ENCODE measurements at places on chromosomes 7 and 10. TPM values are rescaled to one million over a fixed set of nuclear protein-coding genes. Genes with fewer than 3 reads are reported as not detected.

DNA sequence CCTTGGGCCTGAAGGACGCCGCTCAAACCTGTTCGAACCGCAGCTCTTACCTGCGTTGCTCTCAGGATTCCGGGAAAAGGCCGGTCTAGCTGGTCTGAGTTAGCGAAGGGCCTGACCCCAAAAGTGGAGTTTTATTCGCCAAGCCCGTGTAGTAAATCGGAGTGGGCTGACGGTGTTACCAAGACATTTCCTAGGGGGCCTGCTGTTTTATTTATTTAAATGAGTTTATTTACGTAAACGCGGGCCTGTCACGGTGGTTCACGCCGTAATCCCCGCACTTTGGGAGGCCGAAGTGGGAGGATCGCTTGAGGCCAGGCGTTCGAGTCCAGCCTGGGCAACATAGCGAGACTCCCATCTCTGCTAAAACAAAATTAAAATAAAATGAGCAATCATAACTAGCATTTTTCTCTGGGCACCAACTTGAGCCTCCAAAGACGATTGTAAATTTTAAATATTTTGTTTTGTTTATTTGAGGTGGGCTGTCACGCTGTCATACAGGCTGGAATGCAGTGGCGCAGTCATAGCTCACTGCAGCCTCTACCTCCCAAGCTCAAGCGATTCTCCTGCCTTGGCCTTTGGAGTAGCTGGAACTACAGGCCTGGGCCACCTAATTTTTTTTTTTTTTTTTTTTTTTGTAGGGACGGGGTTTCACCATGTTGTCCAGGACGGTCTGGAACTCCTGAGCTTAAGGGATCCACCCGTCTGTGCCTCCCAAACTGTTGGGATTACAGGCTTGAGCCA, 903 bp downstream of the ZNF655 start:
- DNase-seq, result no peak

DNA sequence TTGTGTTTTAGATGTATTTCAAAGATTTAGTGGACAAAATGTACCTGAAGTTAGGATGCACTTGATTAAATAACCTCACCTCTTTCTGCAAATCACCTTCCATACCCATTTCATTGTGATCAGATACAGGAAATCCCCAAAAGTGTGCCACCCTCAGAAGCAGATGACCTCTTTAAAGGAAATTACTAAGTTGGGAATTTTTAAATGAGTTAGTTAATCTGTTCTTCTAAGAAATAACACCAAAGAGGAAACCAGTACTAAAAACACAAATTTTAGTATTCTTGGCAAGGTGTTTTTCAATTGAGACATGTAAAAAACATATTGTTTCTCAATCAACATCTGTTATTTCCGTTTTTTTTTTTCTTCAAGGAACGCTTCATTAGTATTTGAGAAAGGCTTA, 4.6 kb upstream of the SEMA3A start:
- DNase-seq, result no peak

DNA sequence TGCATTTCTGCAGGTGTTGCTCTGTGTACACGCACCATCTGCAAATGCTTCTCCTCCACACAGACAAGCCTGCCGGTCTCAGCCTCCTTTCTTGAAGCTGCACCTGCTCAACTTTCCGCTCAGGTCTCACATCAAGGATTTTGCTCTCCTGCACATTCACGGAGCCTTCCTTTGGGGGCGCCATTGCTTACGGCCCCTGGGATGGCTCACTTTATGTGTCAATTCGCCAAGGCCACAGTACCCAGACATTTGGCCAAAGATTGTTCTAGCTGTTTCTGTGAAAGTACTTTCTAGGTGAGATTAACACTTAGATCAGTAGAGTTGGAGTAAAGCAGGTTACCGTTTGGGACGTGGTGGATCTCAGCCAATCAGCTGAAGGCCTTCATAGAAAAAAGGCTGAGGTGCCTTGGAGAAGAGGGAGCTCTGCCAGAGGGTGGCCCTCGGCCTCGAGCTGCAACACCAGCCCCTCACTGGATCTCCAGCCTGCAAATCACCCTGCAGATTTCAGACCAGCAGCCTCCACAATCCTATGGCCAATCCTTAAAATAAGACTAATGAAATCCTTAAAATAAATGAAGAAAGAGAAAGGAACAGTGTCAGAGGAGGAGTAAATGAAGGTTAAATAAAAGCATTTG, 39.9 kb upstream of the PPP2R2D start:
- DNase-seq, result no peak

Gene IFIT5
- 30.7 TPM for total RNA-seq

Gene ACBD7
- total RNA-seq, result 1.5 TPM

DNA sequence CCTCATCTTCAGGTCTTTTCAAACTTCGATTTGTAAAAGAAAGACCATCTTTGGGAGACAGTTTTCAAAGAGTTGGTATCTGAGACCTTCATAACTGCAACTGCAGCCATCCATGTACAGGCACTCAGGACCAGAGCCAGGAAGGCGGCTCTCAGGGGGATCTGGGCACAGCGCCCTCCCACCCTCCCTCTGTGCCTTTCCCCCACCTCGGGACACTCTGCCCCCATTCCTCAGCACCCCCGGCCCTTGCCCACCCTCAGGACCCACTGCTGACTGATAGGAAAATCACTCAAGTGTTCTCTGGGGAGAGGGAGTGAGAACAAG, 143.6 kb downstream of the CUBN start:
- DNase-seq, result no peak

DNA sequence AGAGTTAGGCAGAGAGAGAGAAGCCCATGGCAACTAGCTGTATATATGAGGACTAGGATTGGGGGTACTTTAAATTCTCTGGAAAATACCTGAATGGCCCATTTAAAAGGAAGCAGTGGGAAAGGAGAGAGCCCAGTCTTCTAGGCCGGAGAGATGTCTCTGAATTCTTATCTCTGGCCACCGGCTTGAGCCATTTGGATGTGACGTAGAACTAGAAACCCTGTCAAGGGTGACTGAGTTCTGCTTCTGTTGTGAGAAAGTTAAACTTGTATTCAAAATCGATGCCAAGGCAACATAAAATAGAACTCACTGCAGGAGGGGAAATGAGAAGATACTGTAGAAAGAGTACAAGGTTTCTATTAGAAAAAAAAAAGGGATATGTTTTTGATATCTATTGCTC, 6.3 kb upstream of the GSTK1 start:
- DNase-seq, result no peak

Gene CCL24
- total RNA-seq, result not detected

Gene ATOH7
- not detected for total RNA-seq

Gene PIP
- total RNA-seq, result not detected

DNA sequence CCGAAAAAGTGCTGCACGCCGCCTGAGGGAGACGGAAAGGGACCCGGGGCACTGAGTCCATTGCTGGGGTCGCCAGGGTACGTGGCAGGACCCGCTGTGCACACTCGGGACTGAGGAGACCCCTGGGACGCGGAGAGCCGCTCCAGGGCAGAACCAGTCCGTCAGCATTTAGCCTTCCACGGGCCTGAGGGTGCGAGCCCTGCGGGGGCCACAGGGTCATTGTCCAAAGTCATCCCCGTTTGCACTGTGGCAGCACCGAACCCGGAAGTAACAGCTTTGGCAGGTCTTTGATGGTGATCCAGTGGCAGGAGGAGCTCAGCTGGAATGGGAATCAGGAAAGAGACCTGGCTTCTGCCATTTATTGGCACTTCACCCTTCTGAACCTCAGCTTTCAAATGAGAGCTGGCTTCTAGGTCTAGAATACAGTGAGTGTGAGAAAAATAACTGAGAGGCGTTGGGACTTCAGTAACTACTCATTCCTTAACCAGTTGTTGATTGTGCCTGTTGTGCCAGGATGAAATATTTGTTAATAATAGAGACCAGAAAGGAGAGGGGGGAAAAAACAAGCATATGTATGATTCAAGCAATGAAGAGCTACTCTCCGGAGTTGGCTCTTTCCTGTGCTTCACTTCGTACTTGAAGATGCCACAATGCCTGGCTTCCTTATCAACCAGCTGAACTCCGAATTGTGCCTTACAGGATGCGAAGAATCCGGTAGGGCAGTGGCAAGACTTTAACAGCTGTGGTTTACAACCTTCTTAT, 811 bp upstream of the ARHGAP12 start:
- peak; percentile 57 for DNase-seq

Gene MOGAT3
- not detected for total RNA-seq

Gene GRID2IP
- 0.53 TPM for total RNA-seq

DNA sequence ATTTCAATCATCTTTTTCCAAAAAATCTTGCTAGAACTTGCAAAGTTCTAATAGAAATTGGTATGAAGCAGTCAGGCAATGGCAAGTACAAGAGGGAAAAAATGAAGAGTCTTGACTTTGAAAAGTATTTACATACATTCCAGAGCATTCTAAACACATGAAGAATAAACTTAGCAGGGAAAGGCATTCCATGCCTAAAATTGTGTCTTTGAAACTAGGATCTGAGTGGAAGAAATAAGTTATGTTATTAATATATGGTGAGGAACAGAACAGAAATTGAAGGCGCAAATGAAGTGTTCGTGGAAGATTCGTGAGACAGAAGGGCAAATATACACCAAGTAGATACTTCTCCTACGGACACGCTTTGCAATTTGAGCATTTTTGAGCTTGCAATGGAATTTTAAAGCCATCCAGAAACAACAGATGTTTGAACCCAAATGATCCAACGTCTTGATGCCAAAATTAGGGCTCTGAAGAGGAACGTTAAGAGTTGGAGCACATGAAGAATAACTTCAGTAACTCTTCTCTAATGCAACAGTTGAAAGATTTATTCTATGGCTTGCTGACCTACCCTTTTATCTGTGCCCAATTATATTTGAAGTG, 40.6 kb upstream of the SEPTIN7 start:
- DNase-seq, result no peak

GRCh38 chr7:16320099-16320660, 101.2 kb downstream of the CRPPA start:
- no peak for DNase-seq

DNA sequence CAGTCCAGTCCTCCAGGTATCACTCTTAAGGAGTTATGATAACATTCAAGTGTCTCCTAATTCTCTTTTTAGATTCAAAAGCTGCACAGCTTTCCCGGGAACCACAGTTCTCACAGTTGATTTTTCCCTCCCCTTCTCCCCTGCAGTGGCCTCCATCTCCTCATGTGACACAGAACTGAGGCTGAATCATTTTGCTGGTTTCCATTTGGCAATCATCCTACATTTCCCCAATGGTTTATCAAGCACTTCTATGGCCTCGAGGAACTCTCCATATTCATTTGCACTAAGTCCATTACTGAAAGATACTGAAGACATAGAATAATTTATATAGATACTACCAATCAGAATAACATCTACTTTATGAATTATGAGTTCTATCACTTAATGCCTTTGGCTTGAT, 484.9 kb downstream of the GPAM start:
- no peak for DNase-seq

DNA sequence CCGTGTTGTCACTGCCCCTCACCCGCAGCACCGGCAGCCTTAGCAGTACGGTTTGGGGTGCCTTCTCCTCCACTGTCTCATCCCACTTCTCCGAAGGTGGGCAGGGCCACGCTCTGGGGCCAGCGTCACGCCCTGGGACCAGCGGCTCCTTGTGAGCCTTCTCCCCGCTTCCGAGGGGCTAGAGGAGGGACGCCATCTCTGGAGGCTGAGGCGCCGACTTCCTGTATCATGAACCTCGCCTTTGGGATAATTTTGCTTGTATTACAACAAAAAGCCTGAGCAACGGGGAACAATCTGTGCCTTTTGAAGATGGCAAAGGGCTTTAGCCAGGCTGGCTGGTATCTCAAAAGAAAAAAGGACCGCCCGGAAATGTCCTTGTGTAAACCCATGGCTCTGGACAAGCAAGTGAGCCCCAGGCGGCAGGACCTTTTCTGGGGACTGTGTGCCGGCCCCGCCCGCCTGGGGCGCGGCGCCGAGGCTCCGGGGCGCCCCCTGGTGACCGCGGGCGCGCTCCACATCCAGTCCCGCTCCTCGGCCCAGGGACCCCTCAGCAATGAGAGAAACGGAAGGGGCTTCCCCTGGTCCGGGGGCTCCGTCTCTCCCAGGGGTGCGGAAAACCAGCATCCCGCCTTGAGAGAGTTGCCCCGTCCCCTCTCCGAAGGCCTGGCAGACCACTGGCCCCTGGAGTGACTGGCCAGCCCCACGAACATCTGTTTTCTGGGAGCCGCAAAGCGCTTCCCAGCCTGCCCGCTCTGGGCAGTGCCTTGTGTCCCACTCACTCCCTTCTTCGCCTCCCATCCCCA, 3.8 kb downstream of the DEPP1 start:
- DNase-seq, result peak; percentile 90

- no peak for DNase-seq
Measured at GRCh38 chr10:124474514-124475070, 13.0 kb downstream of the LHPP start.

DNA sequence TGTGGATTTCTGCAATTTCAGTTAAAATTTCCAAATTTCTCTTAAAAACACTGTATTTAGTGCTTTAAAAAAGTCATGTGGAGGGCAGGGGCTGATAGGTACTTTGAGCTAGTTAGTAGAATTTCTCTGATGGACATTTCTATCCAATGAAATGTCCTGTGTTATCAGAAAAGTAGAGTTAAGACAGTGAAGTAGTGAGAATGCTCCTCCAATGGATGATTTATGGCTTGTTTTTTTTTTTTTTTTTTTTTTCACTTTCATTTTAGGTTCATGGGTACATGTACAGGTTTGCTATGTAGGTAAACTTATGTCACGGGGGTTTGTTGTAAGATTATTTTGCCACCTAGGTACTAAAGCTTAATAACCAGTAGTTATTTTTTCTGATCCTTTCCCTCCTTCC, 55.0 kb downstream of the BTAF1 start:
- no peak for DNase-seq

- no peak for DNase-seq
Measured at GRCh38 chr7:55381696-55382095, 16.6 kb downstream of the LANCL2 start.

Gene LOXL4
- not detected for total RNA-seq

- no peak for DNase-seq
Measured at GRCh38 chr7:121073463-121074099, 85.1 kb downstream of the CPED1 start.

DNA sequence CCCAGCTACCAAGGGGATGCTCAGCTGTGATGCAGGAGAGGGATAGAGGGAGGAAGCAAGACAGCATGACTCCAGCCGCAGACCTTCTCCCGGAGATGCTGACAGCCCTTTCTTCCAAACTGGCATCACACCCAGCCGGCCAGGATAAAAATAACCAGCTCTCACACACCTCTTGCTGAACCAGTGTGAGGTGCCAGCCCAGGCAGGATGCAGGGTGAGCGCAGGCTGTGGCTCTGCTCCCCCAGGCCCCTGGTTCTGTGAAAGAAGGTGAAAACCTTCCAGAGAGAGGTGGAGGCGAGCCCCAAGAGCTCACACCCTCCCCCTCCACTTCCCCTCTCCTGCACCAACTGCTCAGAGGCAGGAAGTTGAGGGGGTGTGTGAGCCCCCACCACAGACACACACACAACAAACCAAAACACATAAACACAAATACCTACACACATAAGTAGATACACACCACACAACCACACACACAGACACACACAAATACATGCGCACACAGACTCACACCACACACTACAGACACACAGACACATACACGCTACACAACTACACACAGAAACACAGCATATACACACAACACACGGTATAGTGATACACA, 4.0 kb downstream of the GPR15LG start:
- DNase-seq, result peak; percentile 66

- DNase-seq, result peak; percentile 40
Measured at GRCh38 chr10:13158401-13158800, 3.0 kb upstream of the MCM10 start.

All from activated naive CD8-positive, alpha-beta T cell treated with anti-CD3 and anti-CD28 coated beads, Interleukin-2, amount 10 ng/mL, durations not matched to agents 7 days and 5 days (primary cell).